ENCODE measurements at places on chromosomes 2 and 18.

- DNase-seq, result no peak
Measured at GRCh38 chr2:29040552-29040951, 33.8 kb downstream of the PCARE start.

GRCh38 chr2:86078774-86079545 is 26.7 kb downstream of the POLR1A start:
- no peak for DNase-seq

GRCh38 chr2:170892391-170892951 is 36.6 kb upstream of the GORASP2 start:
- DNase-seq, result no peak

- no peak for DNase-seq
Measured at GRCh38 chr2:18282026-18282425, 278.4 kb downstream of the RDH14 start.

GRCh38 chr2:31246184-31246852 is 12.4 kb downstream of the EHD3 start:
- no peak for DNase-seq

DNA sequence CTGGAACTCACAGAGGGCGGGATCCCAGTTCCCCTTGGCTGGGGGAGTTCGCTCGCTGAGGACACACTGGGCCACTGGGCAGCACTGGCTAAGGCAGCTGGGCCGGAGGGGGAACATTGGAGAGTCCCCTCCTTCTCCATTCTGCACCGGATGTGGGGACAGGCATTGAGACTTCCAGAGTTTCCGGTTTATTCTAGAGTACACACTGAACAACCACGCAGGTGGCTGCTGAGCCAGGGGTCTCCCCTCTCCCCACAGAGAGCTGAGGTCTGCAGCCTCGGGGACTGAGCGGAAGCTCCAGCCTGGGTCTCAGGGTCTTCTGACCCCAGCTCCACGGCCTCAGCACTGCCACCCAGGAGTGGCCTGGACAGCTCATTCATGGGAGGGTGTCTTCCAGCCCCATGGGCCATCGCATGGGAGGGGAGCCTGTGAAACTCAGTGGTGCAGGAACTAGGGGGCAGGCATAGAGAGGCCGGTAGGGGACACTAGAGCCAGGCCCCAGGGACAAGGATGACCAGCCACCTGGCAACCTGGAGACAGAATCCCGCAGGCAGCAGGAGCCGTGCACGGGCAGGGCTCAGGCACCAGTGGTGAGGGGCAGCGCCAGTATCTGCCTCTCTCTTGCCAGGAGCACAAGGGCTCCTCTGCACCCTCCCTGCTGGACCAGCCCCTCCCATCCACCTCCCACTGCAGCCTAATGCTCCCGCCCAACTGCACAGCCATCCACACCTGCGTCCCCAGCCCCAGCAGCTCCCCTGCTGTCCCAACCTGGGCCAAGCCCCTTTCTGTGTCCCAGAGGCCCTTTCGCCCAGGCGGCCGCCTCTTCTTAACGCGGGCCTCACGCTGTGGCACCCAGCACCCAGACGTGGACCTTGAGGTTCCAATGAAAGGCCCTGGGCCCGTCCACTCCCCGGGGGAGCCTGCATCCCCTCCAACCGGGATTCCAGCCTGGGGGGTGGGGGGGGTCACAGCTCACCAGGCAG is 45.1 kb upstream of the GPC1 start:
- no peak for DNase-seq

GRCh38 chr2:71637168-71637567 is 183.8 kb downstream of the DYSF start:
- DNase-seq, result no peak

DNA sequence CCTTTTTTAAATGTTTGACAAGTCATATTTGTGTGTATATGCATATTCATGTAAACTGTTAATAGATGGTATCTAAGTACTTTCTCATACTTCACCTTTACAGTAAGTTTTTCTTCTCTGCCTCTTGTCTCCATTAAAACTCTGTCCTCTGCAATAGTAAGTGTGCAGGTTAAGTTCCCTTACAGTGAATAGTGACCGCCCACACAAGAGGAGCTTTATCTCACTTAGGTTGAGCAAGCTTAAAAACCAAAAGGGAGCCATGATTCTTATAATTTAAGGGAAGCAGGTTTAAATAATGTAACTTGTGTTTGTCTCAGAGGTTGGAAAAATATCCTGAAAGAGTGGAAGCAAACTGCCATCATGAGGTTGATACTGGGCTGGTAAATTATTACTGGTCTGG is 61.3 kb downstream of the MRPS9 start:
- no peak for DNase-seq

- DNase-seq, result no peak
Measured at GRCh38 chr2:173989160-173989883, 24.1 kb upstream of the SP3 start.

DNA sequence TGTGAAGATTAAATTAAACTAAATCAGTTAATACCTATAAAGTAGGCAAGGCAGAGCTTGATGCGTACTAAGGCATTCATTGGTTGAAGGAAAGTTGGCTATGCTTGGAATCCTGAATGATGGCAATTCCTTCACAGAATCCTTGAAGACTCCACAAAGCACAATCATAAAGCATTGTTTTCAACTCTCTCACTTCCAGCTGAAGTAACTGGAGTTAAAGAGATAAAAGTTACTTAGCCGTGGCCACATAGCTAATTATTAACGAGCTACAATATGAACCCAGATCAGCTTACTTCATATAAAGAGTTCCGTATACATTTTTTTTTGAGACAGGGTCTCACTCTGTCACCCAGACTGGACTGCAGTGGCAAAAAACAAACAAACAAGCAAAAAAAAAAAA is 483.9 kb upstream of the DDX18 start:
- DNase-seq, result no peak

DNA sequence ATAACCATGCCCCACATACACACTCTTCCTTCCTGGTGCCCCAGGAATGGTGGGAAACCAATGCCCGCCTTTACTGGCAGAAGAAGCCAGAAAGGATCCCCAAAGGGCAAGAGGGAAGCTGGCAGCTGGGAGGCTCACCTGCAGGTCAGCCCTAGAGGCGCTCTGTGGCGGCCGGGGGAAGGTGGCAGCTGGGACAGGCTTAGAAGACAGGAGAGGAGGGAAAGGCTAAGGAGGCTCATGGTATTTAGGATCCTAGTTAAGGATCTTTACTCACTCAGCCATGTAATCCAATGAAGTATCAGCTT is 23.8 kb downstream of the ADRA2B start:
- DNase-seq, result no peak

DNA sequence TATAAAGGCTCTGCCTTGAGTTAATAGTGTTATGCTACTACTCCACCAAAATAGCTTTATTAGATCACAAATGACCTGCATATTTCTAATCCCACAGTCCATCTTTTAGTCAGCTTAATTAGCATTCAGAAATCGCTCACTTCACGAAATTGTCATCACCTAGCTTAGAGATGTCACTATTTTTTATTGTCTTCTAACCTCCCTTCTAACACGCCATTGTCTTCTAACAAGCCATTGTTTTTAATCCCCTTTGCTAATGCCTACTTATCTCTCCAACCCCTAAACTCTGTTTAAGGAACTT is 97.1 kb downstream of the EPB41L5 start:
- no peak for DNase-seq

All from amniotic stem cell (primary cell).